ENCODE measurements at places on chromosomes 1 and 21.

GRCh38 chr1:46205791-46206190 lies 2.7 kb downstream of the LURAP1 start:
- DNase-seq = no peak

DNA sequence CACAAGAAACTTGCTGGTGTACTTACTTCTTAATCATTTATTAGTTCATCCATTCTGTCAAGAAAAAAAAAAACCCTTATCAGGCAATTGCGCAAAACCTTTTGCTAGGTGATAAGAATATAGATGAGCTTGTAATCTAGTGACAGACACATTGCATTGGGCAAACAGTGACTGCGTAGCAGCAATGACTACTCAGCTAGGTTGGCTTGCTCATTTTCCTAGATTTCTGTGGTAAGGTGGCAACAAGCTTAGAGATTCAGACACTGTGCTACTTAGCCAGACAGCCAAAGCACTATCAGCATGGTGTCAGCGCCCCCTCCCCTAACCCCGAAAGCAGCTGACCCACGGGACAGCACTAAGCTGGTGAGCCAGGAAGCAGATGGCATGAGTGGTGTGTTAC lies 203.1 kb downstream of the BARHL2 start:
- no peak for DNase-seq

- DNase-seq = no peak
These were observed 75.7 kb upstream of the WLS start for GRCh38 chr1:68308034-68308433.

- DNase-seq = no peak
These were observed 42.2 kb downstream of the GIPC2 start for GRCh38 chr1:78088015-78088414.

DNA sequence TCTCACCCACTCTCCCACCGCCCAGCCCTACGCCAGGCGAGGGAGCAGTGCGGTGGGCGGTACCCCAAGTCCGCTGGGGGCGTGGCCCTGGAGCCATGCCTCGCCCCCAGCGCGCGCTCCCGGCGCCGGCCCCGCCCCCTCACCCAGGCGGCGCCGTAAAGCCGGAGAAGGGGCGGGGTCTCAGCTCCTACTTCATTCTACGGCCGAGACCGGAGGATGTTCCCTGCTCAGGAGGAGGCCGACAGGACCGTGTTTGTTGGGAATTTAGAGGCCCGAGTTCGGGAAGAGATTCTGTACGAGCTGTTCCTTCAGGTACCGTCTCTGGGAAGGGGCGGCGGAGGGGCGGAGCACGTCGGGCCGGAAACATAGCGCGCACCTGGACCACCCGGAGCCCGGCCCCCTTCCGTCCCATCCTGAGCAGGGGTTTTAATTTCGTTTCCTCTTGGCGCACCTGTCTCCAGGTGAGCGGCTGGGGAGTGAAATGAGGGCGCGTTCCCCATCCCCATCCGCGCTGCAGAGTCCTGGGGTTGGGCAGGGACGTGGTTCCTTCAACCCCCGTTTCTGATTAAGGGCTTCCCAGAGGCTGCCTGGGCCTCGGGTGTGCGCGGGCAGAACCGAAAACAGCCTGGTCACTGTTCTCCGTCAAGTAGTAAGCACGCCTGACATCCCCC lies at the start of gene RBM11:
Gene RBM11, plus strand, starts transcription at position 187 of the 671 bp plus-strand sequence. Its CDS starts 30 bp downstream, at position 217.
- peak; percentile 38 for DNase-seq

DNA sequence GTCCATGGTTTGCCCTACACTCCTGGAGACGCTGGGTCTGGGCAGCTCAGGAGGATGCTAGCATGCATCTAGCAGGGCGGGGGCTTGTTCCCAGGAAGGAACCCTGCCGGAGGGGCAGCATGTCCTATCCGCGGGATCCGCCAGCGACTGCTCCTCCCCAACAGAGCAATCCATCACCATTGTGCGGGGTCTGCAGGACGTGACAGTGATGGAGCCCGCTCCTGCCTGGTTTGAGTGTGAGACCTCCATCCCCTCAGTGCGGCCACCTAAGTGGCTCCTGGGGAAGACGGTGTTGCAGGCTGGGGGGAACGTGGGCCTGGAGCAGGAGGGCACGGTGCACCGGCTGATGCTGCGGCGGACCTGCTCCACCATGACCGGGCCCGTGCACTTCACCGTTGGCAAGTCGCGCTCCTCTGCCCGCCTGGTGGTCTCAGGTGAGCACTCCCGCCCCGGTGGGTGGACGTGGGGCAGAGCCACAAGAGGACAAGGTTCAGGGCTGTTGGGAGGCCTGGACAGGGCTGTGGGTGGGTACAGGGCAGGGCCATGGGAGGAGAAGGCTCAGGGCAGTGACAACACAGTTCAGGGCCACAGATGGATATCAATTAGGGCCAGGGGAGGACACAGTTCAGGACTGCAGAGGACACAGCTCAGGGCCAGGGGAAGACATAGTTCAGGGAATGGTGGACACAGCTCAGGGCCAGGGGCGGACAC lies 71.3 kb downstream of the OBSCN start:
- DNase-seq = no peak

DNA sequence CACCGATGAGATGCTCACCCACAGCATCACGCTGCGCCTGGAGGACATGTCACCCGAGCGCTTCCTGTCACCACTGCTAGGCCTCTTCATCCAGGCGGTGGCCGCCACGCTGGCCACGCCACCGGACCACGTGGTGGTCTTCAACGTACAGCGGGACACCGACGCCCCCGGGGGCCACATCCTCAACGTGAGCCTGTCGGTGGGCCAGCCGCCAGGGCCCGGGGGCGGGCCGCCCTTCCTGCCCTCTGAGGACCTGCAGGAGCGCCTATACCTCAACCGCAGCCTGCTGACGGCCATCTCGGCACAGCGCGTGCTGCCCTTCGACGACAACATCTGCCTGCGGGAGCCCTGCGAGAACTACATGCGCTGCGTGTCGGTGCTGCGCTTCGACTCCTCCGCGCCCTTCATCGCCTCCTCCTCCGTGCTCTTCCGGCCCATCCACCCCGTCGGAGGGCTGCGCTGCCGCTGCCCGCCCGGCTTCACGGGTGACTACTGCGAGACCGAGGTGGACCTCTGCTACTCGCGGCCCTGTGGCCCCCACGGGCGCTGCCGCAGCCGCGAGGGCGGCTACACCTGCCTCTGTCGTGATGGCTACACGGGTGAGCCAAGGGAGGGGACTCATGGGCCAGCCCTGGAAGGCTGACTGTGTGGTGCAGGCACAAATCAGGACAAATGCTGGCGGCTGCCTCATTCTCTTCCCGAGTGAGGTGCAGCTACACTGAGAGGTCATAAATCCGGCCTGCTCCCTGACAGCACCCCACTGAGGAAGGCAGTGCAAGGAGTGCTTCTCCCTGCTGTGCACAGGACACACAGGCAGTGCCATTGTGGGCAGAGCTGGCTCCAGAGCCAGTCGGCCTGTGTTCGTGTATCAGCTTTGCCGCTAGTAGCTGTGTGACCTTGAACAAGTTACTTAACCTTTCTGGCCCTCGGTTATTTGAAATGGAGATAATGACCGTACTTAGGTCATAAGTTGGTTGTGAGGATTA lies 9.4 kb downstream of the CELSR2 start:
- no peak for DNase-seq

- DNase-seq = no peak
These were observed 6.9 kb downstream of the PTPRF start for GRCh38 chr1:43537423-43538142.

- DNase-seq = no peak
These were observed 85.3 kb downstream of the SEC16B start for GRCh38 chr1:177884479-177885021.

- DNase-seq = no peak
These were observed 13.6 kb downstream of the RWDD3 start for GRCh38 chr1:95247607-95248006.

DNA sequence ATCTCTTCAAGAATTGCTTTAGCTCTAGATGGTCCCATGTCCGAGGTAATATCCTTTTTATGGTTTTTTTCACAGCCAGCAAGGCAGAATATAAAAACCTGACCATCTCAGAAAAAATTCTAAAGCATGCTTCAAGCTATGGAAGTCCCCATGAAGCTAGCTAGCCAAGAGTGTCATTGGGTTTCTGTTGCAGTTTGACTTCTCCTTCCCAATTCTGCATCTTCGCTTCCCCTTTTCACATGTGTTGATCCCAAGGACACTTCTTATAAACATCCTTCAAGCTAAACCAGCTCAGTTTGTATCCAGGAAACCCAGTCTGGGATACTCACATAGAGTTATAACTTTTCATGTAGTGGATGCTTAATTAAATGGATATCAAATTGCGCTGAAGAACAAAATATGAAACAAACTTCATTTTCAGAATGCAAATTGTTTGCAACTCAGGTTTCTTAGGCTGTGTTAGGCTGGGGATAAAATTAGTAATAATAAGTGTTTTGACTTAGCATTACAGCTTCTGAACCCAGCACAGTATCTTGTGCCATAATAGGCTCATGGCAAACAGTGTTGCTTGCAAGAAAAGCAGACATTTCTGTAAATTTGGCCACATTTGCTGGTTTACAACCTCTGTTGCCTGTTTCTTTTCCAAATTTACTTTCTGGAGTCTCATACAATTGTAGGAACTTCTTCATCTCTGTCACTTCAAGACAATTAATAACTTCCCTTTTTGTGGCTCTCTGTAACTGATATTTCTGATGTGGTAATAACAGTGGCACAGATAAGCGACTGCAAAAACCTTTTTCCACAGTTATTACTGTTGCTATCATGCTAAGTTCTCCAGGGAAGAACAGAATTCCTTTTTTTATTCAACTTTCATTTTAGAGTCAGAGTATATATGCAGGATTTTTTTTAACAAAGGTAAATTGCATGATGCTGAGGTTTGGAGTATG lies 53.2 kb downstream of the NCAM2 start:
- no peak for DNase-seq

- no peak for DNase-seq
These were observed 5.2 kb downstream of the PRDX1 start for GRCh38 chr1:45516465-45516864.

DNA sequence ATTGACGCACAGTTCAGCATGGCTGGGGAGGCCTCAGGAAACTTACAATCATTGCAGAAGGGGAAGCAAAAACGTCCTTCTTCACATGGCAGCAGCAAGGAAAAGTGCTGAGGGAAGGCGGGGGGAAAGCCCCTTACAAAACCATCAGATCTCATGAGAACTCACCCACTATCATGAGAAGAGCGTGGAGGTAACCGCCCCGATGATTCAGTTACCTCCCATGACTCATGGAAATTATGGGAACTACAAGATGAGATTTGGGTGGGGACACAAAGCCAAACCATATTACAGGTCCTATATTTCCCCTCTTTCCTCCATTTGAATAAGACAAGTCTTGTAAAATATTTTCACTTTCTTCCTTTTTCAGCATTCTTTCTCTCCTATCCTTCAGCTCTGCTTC lies 7.7 kb upstream of the TTLL7 start:
- DNase-seq = no peak

- DNase-seq = no peak
These were observed 60.9 kb upstream of the RGS2 start for GRCh38 chr1:192747943-192748342.

- no peak for DNase-seq
These were observed 41.3 kb upstream of the DHCR24 start for GRCh38 chr1:54928327-54928726.

DNA sequence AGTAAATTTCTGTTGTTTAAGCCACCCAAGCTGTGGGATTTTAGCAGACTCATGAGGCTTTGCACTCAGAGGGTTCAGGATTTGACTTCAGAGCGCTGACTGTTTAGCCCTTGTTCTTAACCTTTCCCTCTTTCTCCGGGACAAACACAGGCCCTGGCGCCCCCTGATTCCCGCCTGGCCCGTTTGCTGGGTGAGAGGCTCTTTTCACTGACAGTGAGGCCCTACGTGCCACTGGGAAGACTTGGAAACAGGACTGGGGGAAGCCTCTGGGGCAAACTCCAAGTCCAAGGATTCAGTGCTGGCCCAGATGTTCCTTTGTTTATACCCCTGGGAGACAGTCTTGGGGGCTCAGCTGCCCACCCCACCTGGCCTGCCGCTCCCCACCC lies 11.7 kb upstream of the TRIM63 start:
- DNase-seq = no peak

- DNase-seq = no peak
These were observed at the start of gene PKP1 for GRCh38 chr1:201282931-201283829. TSS of gene PKP1 (plus strand) at chr1:201283506. CDS start at chr1:201283703, 197 bp downstream.

GRCh38 chr1:186303911-186304310 lies 71.1 kb downstream of the TPR start:
- DNase-seq = no peak

GRCh38 chr1:24411963-24412362 lies 1.6 kb downstream of the STPG1 start:
- no peak for DNase-seq

- no peak for DNase-seq
These were observed 26.7 kb downstream of the DMBX1 start for GRCh38 chr1:46516200-46516950.

- DNase-seq = no peak
These were observed 4.0 kb downstream of the TSACC start for GRCh38 chr1:156342166-156342955.

- DNase-seq = no peak
These were observed 32.0 kb upstream of the GBP6 start for GRCh38 chr1:89331890-89332289.

DNA sequence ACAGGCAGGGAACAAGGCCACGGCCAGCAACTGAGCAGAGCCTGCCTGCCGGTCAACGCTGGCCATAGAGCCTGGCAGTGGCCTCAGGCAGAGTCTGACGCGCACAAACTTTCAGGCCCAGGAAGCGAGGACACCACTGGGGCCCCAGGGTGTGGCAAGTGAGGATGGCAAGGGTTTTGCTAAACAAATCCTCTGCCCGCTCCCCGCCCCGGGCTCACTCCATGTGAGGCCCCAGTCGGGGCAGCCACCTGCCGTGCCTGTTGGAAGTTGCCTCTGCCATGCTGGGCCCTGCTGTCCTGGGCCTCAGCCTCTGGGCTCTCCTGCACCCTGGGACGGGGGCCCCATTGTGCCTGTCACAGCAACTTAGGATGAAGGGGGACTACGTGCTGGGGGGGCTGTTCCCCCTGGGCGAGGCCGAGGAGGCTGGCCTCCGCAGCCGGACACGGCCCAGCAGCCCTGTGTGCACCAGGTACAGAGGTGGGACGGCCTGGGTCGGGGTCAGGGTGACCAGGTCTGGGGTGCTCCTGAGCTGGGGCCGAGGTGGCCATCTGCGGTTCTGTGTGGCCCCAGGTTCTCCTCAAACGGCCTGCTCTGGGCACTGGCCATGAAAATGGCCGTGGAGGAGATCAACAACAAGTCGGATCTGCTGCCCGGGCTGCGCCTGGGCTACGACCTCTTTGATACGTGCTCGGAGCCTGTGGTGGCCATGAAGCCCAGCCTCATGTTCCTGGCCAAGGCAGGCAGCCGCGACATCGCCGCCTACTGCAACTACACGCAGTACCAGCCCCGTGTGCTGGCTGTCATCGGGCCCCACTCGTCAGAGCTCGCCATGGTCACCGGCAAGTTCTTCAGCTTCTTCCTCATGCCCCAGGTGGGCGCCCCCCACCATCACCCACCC lies at the start of gene TAS1R3:
Gene TAS1R3, plus strand, starts transcription at position 213 of the 898 bp plus-strand sequence. Its CDS starts 66 bp downstream, at position 279.
- no peak for DNase-seq
